K562 (cell line): ENCODE measurements at places on chromosomes 12 and 14. TPM values are rescaled to one million over a fixed set of nuclear protein-coding genes. Genes with fewer than 3 reads are reported as not detected.

DNA sequence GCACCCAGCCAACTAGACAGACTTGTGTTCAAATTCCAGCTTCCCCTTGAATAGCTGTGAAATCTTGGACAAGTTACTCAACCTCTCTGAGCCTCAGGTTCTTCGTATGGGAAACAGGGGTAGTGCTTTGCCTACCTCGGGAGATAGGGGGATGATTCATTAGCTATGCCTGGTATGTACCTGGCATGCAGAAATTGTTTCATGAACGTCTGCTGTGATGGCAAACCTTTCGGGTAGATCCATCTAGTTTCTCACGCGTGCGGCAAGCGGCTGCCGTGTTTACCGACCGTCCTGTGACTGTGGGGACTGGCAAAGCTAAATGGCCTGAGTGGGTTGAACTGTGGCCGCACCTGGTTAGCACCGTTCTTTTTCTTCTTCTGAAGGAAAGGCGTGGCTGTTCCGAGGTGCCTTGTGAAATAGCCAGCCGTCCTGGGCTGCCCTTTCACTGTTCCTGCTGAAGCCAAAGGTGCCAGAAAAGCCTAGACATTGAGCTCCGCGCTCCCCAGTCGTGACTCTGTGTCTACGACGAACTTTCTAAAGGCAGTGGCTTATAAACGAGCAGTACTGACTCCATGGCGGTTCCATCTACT lies 40.6 kb upstream of the MED13L start:
- DNase-seq = no peak
- H3K27me3 ChIP-seq = no peaks in the 10 kb centered on the region
- no peak overlapping the region for H3K27ac ChIP-seq
- no peak overlapping the region for H3K4me3 ChIP-seq
- no peaks in the 10 kb centered on the region for H3K36me3 ChIP-seq

GRCh38 chr14:51781381-51781780 lies 79.0 kb upstream of the GNG2 start:
- H3K4me3 ChIP-seq = no peak overlapping the region
- DNase-seq = no peak
- H3K4me1 ChIP-seq = no peaks in the 10 kb centered on the region
- no peaks in the 10 kb centered on the region for H3K36me3 ChIP-seq

GRCh38 chr14:68979021-68979721 lies at the start of gene ACTN1:
Gene ACTN1, minus strand, starts transcription at chr14:68979302. Its CDS starts 246 bp downstream, at chr14:68979056.
- H3K36me3 ChIP-seq = peaks cover 21% of the 10 kb centered on the region; the same call in 1 of the 3 replicates
- H3K27me3 ChIP-seq = no peaks in the 10 kb centered on the region
- H3K4me3 ChIP-seq = peak within 1 kb of the TSS; percentile 85

GRCh38 chr12:82146740-82147139 lies 211.4 kb downstream of the CCDC59 start:
- H3K27ac ChIP-seq = no peak overlapping the region
- H3K4me1 ChIP-seq = no peaks in the 10 kb centered on the region
- no peaks in the 10 kb centered on the region for H3K27me3 ChIP-seq
- H3K36me3 ChIP-seq = no peaks in the 10 kb centered on the region
- no peak overlapping the region for H3K4me3 ChIP-seq
- no peak for DNase-seq

GRCh38 chr12:48601013-48601756 lies 31.3 kb upstream of the LALBA start:
- DNase-seq = peak; percentile 18
- no peaks in the 10 kb centered on the region for H3K27me3 ChIP-seq
- H3K4me1 ChIP-seq = no peaks in the 10 kb centered on the region

DNA sequence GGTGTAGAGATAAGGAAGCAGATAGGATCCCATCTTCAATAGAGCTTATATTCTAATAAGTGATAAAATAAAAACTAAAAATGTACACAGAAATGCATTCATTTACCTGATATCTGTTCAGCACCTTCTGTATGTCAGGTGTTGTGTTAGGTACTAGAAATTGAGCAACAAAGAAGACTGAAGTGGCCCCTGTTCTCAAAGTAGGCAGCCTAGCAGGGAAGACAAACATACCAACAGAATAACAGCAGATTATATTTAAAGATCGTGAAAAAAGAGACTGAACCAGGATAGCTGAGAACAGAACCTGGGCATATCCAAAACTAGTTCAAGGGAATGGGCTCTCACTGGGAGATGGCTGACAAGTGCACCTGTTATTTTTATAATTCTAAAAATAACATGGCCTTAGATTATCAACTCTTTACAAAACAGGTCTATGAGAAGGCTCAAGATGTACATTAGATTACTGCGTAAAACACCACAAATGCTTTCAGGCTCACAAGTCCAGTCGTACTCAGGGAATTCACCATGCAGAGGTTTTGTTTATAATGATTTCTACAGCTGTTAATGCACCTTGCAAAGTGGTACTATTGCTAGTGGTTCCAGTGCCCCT lies 16.4 kb downstream of the ANO6 start:
- no peak overlapping the region for H3K4me3 ChIP-seq
- H3K4me1 ChIP-seq = peaks cover 55% of the 10 kb centered on the region
- DNase-seq = no peak
- peak overlapping the region; percentile 80; the same call in 2 of the 3 replicates for H3K27ac ChIP-seq
- H3K27me3 ChIP-seq = no peaks in the 10 kb centered on the region

DNA sequence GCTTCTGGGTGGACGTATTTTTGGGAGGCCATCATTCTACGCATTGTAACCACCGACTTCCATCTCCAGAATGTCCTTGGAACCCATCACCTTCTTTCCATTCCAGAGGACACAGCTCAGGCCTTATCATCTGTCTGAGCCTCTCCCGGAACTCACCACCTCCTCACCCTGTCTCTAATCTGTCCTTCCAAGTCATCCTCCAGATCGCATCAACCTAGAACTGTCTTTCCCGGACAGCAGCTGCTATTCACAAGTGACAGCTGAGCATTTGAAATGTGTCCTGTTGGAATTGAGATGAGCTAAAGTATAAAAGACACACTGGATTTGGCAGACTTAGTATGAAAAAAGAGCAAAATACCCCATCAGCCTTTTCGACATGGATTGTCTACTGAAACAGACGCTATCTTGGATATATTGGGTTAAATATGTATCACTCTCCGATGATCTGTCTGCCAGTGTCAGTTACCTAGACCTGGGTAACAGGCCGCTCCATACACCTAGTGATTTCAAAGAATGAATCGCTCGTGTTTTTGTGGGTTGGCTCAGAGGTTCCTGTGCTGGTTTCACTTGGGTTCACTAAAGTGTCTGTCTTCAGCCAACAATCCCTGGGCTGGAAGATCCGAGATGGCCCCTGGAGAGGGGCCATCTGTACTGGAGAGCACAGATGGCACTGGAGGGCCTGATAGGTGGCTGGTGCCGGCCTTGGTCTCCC lies 104.4 kb upstream of the RFLNA start:
- H3K4me3 ChIP-seq = no peak overlapping the region
- DNase-seq = no peak
- H3K36me3 ChIP-seq = no peaks in the 10 kb centered on the region
- H3K27me3 ChIP-seq = peaks cover 35% of the 10 kb centered on the region

DNA sequence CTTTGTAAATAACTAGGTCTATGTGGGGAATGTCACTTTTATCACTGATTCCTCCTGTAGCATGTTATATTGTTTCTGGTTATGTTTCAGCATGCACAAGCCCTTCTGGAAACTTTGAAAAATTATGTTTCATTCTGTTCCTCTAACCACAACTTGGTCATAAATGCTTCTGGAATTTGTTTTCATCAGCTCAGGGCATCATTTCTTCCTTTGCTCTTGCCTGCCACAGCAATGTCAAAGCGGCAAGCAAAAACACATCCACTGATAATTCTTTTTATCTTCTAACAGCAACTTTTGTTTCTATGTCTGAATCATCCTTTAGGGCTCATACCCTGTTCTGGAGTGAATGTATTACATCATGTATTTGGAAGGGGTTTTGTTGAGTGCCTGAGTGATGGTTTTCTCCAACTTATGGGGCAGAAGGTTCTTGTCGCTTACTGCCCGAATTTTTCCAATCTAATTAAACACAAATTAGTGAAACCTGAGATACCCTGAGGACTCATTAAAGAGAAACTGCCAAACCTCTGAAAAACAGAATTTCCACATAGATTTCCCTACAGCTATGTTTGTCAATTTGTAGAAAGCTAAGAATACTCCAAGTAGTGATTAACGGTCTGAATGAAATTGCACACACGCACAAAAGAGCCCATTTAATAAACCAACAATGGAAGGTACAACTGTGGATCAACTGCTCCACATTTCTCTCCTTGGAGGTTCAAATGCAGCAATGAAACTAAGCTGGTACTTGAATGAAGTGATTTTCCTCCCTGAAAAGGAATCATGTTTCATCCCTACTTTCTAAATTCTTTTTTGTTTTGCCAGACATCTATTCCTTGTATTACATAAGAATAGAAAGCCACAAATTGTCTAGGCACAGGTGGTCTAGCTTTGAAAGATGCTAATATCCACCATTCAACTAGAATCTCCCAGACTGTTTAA lies 173.5 kb upstream of the KRR1 start:
- H3K27ac ChIP-seq = peak overlapping the region; percentile 57; the same call in 1 of the 3 replicates
- no peaks in the 10 kb centered on the region for H3K27me3 ChIP-seq
- no peaks in the 10 kb centered on the region for H3K4me1 ChIP-seq
- H3K4me3 ChIP-seq = no peak overlapping the region
- no peaks in the 10 kb centered on the region for H3K36me3 ChIP-seq
- peak; percentile 28 for DNase-seq

DNA sequence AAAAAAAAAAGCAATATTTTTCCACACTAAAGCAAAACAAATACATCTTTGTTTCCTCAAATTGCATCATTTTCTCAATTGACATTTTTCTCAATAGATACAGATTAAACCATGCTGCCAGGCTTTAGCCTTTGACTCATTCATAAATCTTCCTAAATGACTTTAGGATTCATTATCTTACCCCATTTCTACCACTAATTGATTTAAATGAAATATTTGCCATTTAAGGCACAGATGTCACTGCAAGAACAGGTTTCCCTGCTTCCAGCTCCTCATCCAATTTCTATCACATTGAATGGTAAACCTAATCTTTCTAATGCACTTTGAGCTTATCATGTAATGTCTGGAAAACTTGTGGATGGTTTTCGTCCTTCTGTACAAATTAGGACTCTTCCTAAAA lies 298.7 kb downstream of the RPL10L start:
- no peak for DNase-seq
- H3K27ac ChIP-seq = no peak overlapping the region
- H3K27me3 ChIP-seq = no peaks in the 10 kb centered on the region
- no peaks in the 10 kb centered on the region for H3K4me1 ChIP-seq

- no peak for DNase-seq
- H3K27me3 ChIP-seq = no peaks in the 10 kb centered on the region
- no peaks in the 10 kb centered on the region; the same call in 1 of the 2 replicates for H3K4me1 ChIP-seq
- H3K4me3 ChIP-seq = no peak overlapping the region
These were observed 426.2 kb downstream of the ZFP36L1 start for GRCh38 chr14:68366656-68367055.

DNA sequence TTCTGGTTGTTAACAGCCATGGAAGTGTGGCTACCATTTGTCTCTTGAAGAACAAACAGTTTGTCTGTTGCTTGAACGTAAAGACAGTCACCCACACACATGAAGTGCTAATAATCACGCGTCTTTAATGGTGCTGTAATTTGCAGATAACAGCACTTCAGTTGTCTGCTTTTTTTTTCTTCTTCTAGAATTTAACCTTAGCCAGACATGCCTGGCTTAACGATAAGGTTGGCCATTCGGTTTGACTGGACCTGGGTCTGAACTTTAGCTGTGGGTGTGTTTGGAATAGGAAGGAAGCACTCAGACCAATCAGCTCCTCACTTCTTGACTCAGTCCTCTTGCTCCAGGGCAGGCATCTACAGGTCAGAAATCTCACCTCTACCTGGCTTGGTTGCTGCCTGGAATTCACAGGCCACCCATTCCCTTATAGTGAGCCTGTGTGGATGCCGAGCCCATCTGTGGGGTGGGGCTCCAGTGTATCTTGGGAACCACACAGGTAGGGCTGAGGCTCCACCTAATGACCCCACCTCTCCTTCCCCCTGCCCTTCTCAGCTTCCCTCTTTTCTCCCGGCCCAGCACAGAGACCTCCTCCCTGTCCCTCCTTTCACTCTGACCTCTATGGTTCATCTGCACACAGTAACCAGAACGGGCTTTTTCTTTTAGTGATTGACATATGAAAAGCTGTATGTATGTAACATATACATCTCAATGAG lies 246.4 kb upstream of the PWP1 start:
- DNase-seq = no peak
- H3K27me3 ChIP-seq = peaks cover 29% of the 10 kb centered on the region
- H3K27ac ChIP-seq = no peak overlapping the region
- H3K36me3 ChIP-seq = no peaks in the 10 kb centered on the region
- no peaks in the 10 kb centered on the region for H3K4me1 ChIP-seq
- H3K4me3 ChIP-seq = no peak overlapping the region

- H3K27me3 ChIP-seq = no peaks in the 10 kb centered on the region
- H3K36me3 ChIP-seq = no peaks in the 10 kb centered on the region
- no peaks in the 10 kb centered on the region for H3K4me1 ChIP-seq
- H3K27ac ChIP-seq = no peak overlapping the region
- no peak overlapping the region for H3K4me3 ChIP-seq
- DNase-seq = no peak
These were observed 394.9 kb downstream of the CCDC91 start for GRCh38 chr12:28585146-28585545.

- DNase-seq = no peak
- no peak overlapping the region for H3K4me3 ChIP-seq
- peaks cover 62% of the 10 kb centered on the region for H3K36me3 ChIP-seq
- H3K4me1 ChIP-seq = peaks cover 17% of the 10 kb centered on the region; the same call in 2 of the 3 replicates
- no peaks in the 10 kb centered on the region for H3K27me3 ChIP-seq
- H3K27ac ChIP-seq = peak overlapping the region; percentile 5; the same call in 1 of the 3 replicates
These were observed 36.5 kb upstream of the SELPLG start for GRCh38 chr12:108670066-108670631.

DNA sequence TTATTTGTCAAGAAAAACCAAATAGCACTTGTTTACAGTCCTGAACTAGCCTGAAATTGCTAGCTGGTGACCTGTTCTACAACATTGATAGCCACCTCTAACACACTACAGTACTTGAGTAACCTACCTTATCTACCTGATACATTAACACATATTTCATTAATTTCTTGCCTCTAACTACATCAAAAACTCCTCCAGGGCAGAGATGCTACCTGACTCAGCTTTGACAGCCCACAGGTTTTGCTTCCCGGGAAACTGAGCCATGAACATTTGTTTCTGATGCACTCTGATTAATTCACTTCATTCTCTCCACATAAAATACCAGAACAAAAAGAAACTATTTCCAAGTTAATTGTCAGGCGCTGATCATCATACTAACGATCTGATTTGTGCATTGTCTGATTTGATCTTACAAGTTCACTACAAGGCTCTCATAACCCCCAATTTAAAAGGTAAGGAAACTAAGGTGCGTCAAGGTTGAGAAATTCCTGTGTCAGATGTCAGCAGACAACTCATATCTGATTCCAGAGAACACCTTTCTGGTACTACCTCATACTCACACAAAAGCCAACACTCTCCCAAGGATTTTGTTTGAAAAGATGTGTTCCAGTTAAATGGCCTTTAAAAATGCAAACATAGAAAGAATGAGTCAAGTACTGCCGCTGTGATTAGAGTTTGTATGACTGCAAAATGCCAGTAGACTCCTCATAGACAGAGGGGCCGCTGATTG lies 768.7 kb downstream of the BCL11B start:
- H3K27me3 ChIP-seq = no peaks in the 10 kb centered on the region
- DNase-seq = no peak
- no peak overlapping the region for H3K4me3 ChIP-seq

Gene C12orf60
- 1.0 and 1.5 TPM in 2 replicates for total RNA-seq

Gene IL22
- not detected in 2 replicates for total RNA-seq

Gene EXOC3L4
- total RNA-seq = 5.4 and 6.7 TPM in 2 replicates

Gene FOXG1
- 3.0 and 3.7 TPM in 2 replicates for total RNA-seq

Gene KCNK13
- not detected in 2 replicates for total RNA-seq

Gene MYO1H
- total RNA-seq = not detected in 2 replicates

Gene RNASE12
- total RNA-seq = not detected in 2 replicates

Gene CCDC60
- not detected in 2 replicates for total RNA-seq

Gene RNU7-1
- not detected in 2 replicates for total RNA-seq

Gene ERH
- 247 and 250 TPM in 2 replicates for total RNA-seq

Gene STYK1
- 0.31 and 0.95 TPM in 2 replicates for total RNA-seq
